ENCODE measurements at places on chromosomes 16 and 17. TPM values are rescaled to one million over a fixed set of nuclear protein-coding genes. Genes with fewer than 3 reads are reported as not detected.

PSKH1 gene
- total RNA-seq = 50.5 TPM

ADAD2 gene
- total RNA-seq = 133 TPM

CCL23 gene
- total RNA-seq = 1.2 TPM

MSLN gene
- total RNA-seq = 1.5 TPM

LUC7L gene
- 145 TPM for total RNA-seq

SYT17 gene
- 3.1 TPM for total RNA-seq

CES4A gene
- total RNA-seq = 25.0 TPM

DPH1 gene
- total RNA-seq = 93.3 TPM

HS3ST3A1 gene
- total RNA-seq = 5.9 TPM

ARHGAP44 gene
- total RNA-seq = 11.0 TPM

EVPL gene
- 3.5 TPM for total RNA-seq

CPD gene
- total RNA-seq = 134 TPM
